ENCODE measurements at places on chromosomes 1 and 21. TPM values are rescaled to one million over a fixed set of nuclear protein-coding genes. Genes with fewer than 3 reads are reported as not detected.
A peak's percentile ranks its signal among the peaks of the same experiment; 100 is the strongest.

MYOC gene
- total RNA-seq = not detected

CGN gene
- 0.37 TPM for total RNA-seq

DNA sequence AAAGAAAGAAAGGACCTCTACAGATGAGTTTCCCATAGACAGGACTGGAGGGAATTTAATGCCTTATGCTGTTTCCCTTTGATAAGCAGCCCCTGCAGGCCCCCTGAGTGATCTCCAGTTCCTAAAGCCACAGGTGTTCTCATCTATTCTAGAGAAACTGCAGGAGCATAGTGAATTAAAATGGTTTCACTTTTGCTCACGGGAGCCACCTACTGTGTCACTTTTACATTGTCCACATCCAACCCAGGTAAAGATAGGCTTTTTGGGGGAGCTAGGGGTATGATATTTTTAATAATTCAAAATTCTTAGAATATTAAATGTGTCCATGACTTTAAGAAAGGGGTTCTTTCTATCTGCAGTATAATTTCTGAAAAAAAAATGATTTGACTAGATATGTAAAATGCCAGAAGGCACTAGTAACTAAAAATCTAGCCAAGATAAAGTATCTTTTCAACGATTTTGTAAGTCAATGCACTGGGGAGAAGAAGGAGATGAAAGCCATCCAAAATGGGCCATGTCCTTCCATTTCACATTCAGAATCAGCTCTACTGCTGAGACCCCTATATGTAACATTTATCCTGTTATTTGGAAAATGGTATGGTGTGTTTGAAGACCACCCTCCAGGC, 267.3 kb upstream of the DUSP10 start:
- no peaks in the 10 kb centered on the region for H3K36me3 ChIP-seq
- no peaks in the 10 kb centered on the region for H3K4me1 ChIP-seq
- peaks cover 2% of the 10 kb centered on the region for H3K27me3 ChIP-seq
- H3K4me3 ChIP-seq = no peak overlapping the region
- no peak for DNase-seq

DNA sequence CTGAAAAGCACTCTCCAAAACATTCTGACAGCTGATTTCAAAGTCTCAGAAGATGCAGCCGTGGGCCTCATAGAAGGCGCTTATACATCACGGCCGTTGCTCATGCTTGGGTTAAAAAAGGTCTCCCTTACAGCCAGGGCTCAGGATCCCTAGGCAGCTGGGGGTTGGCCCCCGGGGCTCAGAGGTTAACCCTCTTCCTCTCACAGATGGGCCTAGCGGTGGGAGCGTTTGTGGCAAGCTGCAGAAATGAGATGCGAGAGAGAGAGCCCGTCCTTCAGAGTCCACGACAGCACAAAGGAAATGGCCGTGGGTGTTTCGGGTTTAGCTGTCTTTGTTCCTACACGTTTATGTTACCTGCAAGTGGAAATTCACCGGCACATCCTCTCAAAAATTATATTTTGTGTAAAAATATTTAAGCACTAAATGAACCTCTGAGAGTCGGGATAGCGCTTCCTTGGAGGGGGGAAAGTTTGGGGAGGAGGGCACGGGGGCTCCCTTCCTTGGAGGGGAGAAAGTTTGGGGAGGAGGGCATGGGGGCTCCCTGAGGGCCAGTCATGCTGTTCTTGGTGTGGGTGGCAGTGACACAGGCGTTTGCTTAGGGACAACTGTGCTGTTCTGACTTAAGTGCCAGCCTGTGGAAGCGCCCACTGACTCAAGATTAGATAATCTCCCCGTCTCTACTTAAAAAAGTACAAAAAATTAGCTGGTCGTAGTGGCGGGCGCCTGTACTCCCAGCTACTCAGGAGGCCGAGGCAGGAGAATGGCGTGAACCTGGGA, 20.5 kb upstream of the PRDM15 start:
- H3K4me1 ChIP-seq = peaks cover 18% of the 10 kb centered on the region
- peak overlapping the region; percentile 44 for H3K4me3 ChIP-seq
- no peak overlapping the region for H3K27ac ChIP-seq
- H3K27me3 ChIP-seq = no peaks in the 10 kb centered on the region
- peaks cover 1% of the 10 kb centered on the region for H3K36me3 ChIP-seq
- peak; percentile 80 for DNase-seq

GRCh38 chr1:208221291-208221622, 22.9 kb downstream of the PLXNA2 start:
- H3K36me3 ChIP-seq = no peaks in the 10 kb centered on the region
- H3K4me3 ChIP-seq = no peak overlapping the region
- no peak overlapping the region for H3K27ac ChIP-seq
- no peak for DNase-seq
- no peaks in the 10 kb centered on the region for H3K27me3 ChIP-seq
- no peaks in the 10 kb centered on the region for H3K4me1 ChIP-seq

GRCh38 chr1:3817821-3818597, 21.7 kb upstream of the LRRC47 start:
- no peaks in the 10 kb centered on the region for H3K27me3 ChIP-seq
- H3K36me3 ChIP-seq = peaks cover 40% of the 10 kb centered on the region
- H3K4me3 ChIP-seq = no peak overlapping the region
- H3K4me1 ChIP-seq = no peaks in the 10 kb centered on the region
- H3K27ac ChIP-seq = no peak overlapping the region
- DNase-seq = no peak

DNA sequence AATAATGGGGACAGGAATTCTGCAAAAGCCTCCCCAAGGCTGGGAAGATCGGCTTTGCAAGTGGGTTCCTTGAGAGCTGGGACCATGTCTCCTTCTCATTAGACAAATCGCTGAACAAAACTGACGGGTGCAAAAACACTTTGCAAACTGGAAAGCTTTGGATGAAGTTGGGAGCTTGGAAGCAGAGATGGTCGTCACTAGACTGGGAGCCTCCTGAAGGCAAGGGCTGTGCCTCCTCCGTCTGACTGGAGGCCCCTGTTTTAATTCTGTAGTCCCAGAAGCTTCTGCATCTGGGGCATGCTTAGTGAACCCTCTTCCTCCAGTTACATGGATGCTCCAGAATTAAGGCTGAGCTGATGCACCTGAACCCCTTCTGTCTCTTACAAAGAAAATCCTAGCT, 82.3 kb upstream of the IFFO2 start:
- no peaks in the 10 kb centered on the region for H3K27me3 ChIP-seq
- no peak overlapping the region for H3K27ac ChIP-seq
- H3K4me1 ChIP-seq = no peaks in the 10 kb centered on the region
- no peaks in the 10 kb centered on the region for H3K36me3 ChIP-seq
- no peak overlapping the region for H3K4me3 ChIP-seq
- no peak for DNase-seq

DNA sequence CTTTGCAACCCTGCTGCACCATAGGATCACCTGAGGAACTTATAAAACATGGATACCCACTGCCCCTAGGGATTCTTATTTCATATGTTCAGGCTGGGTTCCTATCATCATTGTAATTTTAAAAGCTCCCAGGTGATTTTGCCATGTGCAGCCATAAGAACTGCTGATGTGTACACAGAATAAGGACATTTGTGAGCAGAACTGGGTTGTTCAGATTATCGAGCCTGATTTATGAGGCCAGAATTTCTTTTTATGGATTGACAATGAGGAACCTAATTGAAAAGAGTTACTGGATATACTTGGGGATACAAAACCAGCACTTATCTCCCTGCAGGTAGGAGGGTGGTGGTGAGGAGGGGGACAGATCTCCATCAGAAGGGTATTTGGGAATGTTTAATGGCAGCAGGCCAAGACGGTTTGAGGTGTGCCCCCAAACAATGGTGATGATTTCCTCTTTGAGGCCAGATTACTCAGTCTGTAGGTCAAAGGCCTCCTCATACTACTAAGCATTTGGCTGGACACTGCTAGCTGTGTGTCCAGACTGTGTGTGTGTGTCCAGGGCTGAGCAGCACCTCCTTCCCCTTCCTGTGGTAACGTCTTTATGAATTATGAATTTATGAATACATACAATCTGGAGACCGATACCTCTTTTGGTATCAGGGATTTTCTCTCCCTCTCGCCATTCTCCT, 18.9 kb downstream of the NOS1AP start:
- H3K27me3 ChIP-seq = peaks cover 22% of the 10 kb centered on the region
- no peak for DNase-seq
- H3K4me3 ChIP-seq = no peak overlapping the region
- no peaks in the 10 kb centered on the region for H3K4me1 ChIP-seq

- H3K27ac ChIP-seq = no peak overlapping the region
- H3K36me3 ChIP-seq = no peaks in the 10 kb centered on the region
- peaks cover 16% of the 10 kb centered on the region for H3K4me1 ChIP-seq
- no peaks in the 10 kb centered on the region for H3K27me3 ChIP-seq
- no peak for DNase-seq
Observed at GRCh38 chr21:36149788-36150711, 6.6 kb upstream of the DOP1B start.
